Activated CD4-positive, alpha-beta T cell treated with anti-CD3 and anti-CD28 coated beads for 1 hour (primary cell): ENCODE measurements at places on chromosomes 6 and 20.

- DNase-seq: no peak
These were observed 41.5 kb downstream of the MAN1A1 start for GRCh38 chr6:119308048-119308570.

DNA sequence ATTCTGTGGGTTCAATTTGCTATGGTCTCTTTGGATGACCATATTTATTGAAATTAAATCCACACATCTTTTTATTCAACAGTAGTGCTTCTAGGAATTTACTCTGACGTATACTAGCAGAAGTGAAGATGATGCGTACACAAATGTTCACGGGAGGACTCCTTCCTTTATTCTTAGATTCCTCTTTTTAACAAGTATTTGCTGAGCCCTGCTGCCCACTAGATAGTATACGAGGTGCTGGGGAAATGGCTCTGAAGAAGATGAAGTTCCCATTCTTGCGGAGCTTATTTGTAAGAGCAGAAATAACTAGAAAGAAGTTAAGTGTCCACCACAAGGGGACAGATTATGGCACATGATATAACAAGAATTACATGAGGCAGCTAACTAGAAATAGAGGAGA is 145.2 kb downstream of the DOK5 start:
- DNase-seq: no peak

DNA sequence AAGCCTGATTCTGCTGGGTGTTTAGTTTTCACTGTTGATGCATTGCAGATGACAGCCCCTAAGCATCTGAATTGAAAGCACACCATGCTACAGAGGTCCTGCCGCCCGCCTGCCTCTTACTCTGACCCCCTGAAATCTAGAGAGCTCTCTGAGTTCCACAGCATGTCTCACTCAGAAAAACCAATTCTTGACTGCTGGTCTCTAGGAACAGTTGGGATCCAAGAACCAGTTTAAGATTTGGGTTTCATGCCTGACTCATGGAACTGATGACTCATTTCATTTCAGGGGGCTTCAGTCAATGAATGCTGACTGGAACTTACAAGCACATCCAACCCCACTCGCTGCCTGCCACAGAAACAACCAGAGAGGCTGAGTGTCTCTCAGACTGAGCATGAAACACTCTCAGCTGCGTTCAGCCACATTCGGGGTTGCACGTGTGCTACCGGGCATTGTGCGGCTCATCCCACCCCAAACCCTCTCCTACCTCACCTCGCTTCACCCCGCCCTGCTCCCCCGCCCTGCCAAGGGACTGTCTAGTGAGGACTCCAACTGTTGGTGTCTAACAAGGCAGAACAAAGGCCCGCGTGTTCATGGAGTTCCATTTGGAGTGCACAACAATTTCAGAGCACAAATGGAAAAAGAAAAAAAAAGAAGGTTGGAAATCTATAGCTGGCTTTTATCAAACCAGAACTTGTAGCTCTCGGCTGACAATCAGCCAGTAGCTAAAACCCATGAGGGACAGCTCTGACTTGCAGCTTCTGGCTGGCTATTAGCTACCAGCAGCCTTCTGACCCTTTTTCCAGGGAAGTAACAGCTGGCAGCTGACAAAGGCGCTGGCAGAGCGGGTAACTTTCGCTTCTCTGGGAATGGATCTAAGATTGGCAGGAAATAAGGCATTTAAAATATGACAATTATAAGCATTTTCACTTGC is 20.0 kb upstream of the TRAF3IP2 start:
- DNase-seq: no peak

DNA sequence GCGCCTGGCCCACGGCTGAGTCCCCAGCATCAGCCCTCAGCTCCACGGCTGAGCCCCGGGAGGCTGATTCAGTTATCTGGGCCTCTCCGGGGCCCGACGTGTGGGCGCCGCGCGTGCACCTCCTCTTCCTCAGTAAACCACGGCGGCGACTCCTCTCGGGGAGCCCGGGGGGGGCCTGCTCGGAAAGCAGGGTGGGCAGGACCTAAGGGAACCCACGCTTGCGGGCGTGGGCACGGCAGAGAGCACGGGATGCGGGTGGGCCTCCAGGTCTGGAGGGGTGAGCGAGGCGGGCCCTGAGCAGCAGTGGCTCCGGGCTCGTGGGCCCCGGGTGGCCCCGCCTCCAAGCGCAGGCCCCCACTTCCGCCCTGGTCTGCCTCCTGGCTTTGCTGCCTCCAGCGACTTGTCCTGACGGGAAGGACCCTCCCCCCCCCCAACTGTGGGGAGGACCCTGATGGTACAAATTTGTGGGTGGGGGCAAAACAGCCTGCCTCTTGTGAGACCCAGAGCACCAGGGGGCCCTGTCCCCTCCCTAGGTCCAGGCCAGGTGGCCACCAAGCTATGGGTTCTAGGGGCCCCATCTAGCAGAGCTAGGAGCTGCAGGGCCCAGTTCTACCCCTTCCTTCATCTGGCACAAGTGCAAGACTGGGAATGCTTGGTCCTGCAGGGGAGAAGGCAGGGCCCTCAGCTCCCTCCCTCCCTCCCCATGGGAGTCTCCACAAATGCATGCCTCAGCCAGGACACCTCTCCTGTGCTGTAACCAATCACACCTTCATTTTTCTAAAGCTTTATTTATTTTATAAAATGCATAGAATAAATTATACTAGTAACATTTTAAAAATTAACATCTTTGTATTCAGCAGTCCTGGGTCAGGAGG is 16.9 kb downstream of the UCKL1 start:
- no peak for DNase-seq

DNA sequence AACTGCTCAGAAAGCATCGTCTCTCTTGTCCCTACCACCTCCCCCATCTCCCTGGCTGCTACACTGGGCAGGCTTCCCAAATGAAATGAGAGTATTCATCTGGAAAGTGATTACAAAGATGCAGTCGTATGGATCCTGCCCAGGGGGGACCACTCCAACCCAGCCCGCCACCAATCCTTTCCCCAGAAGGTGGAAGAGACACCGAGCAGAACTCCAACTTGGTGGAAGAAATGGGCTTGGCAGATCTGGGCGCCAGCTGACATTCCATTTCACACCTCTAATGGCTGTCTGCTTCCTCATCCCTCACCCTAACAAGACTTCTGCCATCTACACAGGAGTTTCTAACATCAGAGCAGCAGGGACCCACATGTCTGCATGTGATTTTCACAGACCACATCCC is 12.7 kb downstream of the PKHD1 start:
- no peak for DNase-seq

- DNase-seq: no peak
These were observed 49.7 kb downstream of the NOL4L start for GRCh38 chr20:32535316-32535952.

DNA sequence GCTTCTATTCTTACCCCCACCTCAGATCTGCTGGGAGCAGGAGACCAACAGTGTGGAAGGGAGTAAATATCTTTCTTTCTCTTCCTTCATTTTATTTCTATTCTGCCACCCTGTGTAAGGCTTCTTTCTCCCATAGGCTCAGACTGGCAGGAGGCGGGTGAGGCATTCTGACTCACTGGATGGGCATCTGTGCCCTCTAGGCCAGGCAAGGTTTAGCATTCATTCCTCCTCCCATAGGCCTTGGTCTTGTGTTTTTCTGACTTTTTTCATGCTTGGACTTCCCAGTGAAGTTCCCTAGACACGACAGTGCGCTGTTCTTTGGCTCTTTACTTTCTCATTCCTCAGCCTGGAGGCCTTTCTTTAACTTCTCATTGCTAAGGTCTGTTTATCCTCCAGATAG is 235.2 kb downstream of the SYNE1 start:
- no peak for DNase-seq

- DNase-seq: no peak
These were observed 568.4 kb downstream of the NKAIN2 start for GRCh38 chr6:124371974-124372475.

GRCh38 chr6:143677891-143678791 is at the start of gene PHACTR2:
Gene PHACTR2 (plus strand): TSS chr6:143677965. CDS start chr6:143678164, 199 bp downstream.
- peak; percentile 18 for DNase-seq

DNA sequence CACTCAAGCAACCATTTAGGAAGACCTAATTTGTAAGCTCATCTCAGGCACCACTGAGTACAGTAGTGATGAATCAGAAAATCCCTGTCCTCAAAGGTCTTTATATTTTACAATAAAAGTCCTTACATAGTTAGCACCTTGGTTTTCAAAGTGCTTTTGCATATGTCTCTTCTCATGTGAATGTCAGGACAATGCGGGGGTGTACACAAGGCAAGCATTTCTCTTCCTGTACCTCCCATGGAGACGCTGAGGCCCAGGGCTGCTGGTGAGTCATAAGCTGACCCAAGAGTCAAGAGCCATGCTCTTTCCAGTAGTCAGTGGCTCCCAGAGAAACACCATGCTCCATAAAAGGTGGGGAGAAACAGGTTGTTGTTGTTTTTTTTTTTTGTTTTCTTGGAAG is 174.0 kb downstream of the GJA10 start:
- DNase-seq: no peak

- no peak for DNase-seq
These were observed 126.2 kb downstream of the ALDH8A1 start for GRCh38 chr6:134823710-134824034.

GRCh38 chr6:4397307-4397706 is 261.9 kb upstream of the ECI2 start:
- no peak for DNase-seq

DNA sequence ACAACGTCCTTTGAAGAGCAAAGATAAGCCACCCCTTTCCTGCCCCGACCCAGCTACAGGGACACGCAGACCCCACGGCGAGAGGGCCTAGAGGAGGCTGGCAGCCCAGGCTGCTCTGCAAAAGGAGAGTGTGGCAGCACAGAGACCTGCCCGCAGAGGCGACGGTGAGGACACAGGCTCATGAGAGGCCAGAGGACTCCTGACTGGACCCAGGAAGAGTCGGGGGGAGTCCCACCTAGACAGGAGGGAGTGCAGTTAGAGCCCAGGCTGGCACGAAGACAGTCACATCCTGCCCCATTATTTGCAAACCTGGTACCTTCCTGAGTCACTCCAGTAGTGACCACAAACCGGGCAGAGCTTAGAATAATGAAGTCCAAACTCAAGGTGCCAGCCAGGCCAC is 227.7 kb upstream of the CDH4 start:
- no peak for DNase-seq

DNA sequence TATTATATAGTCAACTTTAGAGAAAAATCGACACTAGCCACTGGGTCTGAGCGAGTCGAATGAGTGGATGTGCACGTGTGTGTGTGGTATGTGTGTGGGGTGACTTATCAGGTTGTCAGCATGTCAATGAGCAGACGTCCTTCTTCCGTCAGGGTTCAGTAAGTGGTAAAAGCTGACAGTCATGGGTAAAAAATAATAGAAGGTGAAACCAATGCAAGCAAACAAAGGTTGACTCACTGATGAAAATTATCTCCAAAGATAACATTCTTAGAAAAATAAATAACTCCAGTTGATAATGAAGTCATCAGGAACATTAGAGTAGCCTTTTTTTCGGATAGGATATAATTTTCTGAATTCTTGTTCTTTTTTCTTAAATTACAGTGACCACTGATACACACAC is 243.8 kb upstream of the FOXQ1 start:
- no peak for DNase-seq
